ENCODE measurements at places on chromosomes 11 and 22.

DNA sequence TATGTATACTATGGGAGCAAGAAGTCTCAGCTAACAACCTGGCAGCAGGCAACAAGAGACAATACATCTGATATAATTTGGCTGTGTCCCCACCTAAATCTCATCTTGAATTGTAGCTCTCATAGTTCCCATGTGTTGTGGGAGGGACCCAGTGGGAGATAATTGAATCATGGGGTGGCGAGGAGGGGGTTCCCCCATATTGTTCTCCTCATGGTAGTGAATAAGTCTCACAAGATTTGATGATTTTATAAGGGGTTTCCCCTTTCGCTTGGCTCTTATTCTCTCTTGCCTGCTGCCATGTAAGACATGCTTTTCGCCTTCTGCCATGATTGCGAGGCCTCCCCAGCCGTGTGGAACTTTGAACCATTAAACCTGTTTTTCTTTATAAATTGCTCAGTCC, 6.2 kb downstream of the DNAJC24 start:
- DNase-seq, result no peak

DNA sequence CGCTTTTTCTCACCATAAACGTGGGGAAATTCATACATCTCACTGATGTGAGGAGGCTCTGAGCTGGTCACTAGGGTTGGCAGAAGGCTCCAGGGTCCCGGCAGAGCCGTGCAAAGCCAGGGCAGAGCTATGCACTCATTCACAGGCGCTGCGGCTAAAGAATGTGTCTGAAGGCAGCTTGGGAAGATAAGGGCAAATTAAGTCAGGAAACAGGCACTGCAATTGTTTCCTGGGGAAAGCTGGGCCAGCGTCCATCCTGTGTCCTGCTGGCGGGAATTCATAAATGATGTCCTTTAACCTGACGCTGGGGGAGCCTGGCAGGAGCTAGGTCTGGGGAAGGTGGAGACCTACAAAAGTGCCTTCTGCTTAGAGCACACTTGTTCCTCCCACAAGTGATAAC, 27.6 kb downstream of the PKNOX2 start:
- no peak for DNase-seq

GRCh38 chr11:8108421-8108820, 27.4 kb downstream of the TUB start:
- DNase-seq, result no peak

GRCh38 chr22:20885017-20885556, 26.3 kb downstream of the SNAP29 start:
- no peak for DNase-seq

- no peak for DNase-seq
Measured at GRCh38 chr11:128472128-128473089, 114.9 kb downstream of the ETS1 start.

GRCh38 chr11:5541427-5541826, 6.9 kb downstream of the OR52H1 start:
- no peak for DNase-seq

DNA sequence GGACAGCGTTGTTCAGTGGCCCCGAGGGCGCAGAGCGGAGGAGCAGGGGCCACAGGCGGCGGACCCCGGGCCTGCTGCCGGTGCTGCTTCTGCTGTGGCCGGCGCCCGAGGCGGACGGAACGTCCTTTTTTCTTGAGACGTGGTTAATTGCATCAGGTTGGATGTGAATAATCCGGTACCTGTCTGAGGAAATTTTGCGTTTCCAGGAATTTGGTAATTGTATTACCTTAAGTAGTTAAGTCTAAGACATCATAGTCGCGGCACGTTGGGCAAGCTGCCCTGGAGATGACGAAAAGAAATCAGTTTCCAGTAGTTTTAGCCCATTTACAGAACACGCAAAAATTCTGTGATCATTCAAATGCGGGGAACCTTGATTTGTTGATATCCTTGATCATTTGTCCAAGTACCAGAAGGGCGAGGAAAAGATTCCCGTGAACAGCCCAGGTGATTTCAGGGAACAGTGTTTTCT, 789 bp downstream of the SPECC1L start:
- DNase-seq, result no peak

DNA sequence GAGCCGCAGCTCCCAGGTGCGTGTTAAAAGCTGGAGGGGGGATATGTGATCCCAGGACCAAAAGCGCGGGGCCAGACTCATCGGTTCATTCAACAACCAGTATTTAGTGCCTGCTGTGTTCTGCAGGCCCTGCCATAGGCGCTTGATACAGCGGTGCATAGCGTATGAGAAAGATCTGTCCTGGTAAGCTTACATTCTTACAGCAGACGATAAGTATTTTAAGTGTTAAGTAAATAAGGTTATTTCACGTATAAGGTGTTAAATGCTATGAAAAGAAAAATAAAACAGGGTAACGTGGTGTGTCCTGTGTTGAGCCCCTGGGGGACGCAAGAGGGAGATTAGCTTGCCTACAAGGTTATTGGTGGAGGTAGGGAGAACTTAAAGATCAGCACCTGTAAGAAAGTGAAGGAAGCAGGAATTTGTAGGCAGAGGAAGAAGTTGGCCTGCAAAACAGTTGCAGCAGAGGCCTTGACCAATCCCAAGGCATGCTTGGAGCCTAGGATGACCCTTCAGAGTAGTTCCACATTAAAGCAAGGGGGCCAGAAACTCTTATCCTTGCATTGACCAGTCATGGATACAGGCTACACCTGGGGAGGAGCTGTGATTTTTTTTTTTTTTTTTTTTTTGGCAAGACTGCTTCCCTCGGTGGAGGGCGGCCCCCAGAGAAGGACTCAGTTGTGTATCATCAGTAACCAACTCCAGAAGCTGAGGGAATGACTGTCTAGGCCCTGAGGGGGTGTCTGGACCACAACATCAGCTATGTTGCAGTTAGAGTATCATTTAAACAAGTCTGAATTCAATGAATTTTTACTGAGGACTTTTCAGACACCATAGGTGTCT, 487 bp upstream of the LIPT2 start:
- peak; percentile 33 for DNase-seq
